CD4-positive, alpha-beta T cell treated with Interleukin-12 subunit alpha and Interleukin-12 subunit beta, for 1 hour (primary cell): ENCODE measurements at places on chromosomes 5 and 9.

GRCh38 chr5:172133359-172134029, 54.5 kb downstream of the STK10 start:
- peak; percentile 38 for DNase-seq

DNA sequence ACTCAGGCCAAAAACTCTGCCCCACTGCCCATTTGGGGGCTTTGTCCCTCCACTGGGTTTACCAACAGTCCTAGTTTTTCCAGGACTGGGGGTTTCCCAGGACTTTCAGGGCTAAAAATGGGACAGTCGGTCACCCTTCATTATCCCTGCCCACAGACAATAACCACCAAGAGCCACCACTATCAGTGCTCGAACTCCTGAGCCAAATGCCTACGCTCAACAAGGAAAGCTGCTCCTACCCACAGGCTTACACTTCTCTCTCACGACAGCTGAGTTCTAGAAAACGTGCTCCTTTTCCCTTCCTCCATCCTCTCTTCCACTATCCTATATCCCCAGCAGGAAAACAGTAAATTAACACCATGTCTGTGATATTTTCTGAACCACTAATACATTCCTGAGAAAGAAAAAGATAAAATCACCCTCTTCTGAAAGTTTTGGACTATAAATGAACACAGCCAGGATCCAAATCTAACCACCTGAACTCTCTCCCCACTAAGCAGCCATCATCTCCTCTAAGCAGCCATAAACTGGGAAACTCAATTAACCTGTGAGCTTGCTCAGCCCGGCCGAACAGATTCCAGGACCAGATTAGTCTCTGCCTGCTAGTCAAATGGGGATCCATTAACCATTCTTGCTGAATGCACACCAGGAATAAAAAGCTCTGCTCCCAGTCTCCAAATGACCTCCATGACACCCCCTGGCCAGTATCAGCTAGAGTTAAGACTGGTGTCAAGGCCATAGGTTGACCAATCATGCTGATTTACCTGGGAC, 41.8 kb downstream of the KLHL3 start:
- no peak for DNase-seq

GRCh38 chr5:174177531-174177930, 132.0 kb downstream of the NSG2 start:
- DNase-seq: no peak

DNA sequence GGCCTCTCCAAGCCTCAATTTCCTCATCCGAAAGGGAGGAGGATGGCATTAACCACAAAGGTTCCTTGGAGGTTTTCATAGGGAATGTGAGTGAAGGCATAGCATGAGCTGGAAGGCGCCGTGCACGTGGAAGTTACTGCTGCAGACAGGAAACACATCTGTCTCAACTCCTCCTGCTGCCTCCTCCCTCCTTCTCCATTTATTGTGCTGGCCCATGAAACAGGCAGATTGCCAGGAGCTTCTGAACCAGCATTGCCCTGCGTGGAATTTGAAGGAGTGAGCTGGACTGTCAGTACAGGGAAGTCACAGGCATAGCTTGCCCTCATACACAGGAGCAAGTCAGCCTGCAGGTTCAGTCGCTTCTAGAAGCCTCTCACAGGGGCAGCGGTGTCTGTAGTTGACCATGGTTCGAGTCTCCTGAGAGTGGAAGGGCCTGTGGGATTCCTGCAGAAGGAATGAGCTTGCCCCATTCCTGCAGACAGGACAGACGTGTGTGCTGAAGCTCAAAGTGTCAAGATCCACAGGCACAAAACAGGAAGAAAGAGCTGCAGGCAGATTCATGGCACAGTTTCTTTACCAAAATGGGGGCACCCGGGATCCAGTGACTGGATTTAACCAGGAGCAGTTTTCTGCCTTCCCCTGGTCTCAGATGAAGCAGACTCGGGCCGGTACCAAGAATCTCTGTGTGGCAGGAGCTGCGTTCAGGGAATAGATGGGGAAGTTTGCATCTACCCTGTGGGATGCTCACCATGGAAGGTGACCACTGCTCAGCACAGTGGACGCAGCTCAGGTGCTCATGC, 48.7 kb upstream of the CTSL start:
- DNase-seq: no peak

GRCh38 chr5:144203750-144204596, 33.3 kb downstream of the KCTD16 start:
- peak; percentile 58 for DNase-seq

DNA sequence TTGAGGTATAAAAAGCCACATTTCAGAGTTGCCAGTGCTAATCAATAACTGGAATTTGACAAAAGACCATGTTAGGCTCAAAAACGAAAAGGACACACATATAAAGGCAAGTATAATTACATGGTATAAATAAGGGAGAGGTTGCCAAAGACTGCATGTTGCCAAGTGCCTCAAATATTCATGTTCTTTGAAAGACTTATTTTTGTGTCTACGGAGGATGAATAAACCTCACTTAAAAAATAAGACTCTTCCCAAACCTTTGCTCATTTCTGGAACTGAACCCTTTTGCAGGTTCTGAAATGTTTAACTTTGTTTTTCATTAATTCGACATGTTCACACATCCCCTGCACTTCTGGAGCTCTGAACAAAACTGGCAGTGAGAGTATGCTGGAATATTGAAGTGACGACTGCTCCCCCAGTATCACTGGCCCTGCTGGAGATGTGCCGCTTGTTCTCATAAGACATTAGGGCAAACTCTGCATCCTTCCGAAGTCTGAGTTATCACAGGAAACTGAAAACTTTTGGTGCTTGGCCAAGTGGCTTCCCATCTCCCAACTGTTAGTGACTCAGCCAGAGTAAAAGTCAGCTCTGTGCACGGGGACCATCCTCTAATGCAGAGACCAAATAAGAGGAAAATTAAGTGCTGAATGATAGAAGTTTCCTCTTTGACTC, 336.8 kb downstream of the GLIS3 start:
- no peak for DNase-seq

GRCh38 chr9:27359763-27360162, 62.8 kb upstream of the EQTN start:
- no peak for DNase-seq

DNA sequence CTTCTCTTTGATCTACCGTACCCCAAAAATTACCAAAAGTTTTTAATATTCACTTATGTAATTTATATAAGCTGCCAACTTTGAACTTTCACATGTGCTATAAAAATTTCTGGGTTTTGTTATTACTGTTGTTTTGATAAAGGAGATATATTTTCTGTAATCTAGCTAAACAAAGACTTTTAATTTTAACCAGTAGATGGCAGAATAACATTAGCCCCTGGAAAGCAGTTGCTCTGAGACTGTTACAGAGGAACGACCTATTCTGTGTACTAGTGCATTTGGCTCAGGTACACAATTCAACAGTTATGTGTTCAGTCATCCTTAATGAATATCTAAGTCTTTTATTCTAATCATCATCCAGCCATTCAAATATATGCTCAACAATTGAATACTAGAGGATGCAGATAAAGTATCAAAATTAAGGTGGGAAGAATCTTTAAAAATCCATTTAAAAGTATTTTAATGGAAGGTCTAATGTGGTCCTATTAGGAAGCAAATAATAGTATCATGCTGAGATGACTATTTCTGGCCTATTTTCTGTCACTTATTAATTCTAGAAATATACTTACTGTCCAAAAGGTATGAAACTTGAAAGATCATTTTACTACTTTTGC, 8.6 kb downstream of the KLHL9 start:
- DNase-seq: peak; percentile 69

- DNase-seq: no peak
Measured at GRCh38 chr5:120367896-120368634, 96.0 kb upstream of the PRR16 start.

DNA sequence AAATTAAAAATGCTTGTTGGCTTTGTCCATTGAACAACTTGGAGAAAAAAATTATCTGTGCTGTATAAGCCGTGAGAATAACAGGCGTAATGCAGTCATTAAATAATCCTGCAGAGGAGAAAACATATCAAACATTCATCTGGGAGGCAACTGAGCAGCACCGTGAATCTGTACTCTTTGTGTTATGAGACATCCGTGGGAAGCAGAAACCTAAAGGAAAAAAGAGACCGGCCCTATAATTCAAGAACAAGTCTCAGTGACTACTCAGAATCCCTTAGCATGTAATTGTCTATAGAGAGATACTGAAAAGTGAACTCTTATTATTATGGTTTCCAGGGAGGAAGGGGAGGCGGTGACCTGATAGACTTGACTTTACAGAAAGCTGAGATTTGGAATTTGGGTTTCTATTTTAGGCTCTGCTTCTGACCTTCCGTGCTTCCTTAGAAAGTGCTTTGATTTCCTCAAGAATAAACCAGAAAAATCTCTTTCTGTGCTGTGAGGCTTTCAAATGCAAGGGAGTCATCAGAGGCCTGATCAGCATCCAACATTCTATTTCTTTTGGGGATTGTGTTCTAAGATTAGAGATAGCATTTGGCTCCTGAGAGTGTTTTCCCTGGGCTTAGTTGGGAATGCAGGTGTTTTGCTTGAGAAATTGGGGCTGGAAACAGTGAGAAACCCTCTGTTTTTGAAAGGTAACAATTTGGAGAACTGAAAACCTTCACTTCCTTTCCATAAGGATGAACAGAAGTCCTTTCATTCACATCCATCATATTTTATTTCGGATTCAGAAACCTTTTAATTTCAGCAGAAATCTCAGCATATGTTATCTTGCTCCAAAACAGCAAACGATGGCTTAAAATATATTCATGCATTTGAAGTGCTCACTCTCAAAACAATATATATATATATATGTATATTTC, 296.7 kb downstream of the CSNK1G3 start:
- no peak for DNase-seq

- no peak for DNase-seq
Measured at GRCh38 chr5:171914726-171915338, 91.6 kb downstream of the FBXW11 start.

GRCh38 chr9:136328011-136328621, 777 bp downstream of the GPSM1 start:
- no peak for DNase-seq

DNA sequence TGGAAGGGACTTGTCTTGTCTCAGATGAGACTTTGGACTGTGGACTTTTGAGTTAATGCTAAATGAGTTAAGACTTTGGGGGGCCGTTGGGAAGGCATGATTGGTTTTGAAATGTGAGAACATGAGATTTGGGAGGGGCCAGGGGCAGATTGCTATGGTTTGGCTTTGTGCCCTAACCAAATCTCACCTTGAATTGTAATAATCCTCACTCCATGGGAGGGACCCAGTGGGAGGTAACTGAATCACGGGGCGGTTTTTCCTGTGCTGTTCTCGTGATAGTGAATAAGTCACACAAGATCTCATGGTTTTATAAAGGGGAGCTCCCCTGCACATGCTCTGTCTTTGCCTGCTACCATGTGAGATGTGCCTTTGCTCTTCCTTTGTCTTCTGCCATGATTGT, 72.1 kb downstream of the RAI14 start:
- no peak for DNase-seq

DNA sequence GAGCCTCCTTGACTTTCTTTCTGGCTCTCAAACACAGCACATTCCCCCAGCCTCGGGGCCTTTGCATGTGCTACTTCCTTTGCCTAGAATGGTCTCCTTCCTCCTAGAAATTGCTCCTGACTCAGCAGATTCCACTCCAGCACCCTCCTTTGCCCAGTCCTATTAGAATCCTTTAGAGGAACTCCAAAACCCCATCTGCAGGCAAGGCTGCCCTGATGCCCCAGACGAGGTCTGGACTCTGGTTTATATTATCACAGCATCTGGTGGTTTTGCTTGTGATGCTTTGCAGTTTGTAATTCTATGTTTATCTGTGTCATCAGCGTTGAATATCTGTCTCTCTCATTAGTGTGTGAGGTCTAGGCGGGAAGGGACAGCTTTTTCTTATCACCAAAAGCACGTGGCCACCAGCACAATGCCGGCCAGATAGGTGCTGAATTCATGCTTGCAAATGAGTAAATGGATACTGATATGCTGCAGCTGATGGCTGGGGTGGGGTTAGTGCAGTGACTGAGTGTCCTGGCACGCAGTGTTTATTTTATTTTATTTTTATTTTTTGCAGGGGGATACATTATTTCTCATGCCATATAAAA, 30.0 kb upstream of the ANKH start:
- DNase-seq: no peak

DNA sequence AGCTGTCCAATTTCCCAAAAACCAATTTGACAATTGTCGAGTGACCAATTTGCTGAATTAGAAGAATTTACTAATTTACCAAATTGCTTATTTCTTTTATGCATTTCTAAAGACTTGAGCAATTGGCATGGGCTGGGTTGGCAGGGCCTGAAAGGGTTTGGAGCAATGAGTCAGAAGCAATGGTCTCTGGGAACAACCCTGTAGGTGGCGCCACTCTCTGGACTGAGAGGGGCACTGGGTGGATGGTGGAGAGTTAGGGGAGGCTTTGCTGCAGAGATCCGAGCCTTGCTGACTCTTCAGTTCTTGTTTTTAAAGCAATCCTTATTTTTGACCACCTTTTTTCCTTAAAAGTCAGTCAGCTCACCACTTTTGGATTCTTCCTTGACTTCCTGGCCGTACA, 71.5 kb upstream of the RPS23 start:
- peak; percentile 14 for DNase-seq

- no peak for DNase-seq
Measured at GRCh38 chr9:94919376-94920098, 193.0 kb downstream of the AOPEP start.

- no peak for DNase-seq
Measured at GRCh38 chr5:45252978-45253377, 443.2 kb downstream of the HCN1 start.

DNA sequence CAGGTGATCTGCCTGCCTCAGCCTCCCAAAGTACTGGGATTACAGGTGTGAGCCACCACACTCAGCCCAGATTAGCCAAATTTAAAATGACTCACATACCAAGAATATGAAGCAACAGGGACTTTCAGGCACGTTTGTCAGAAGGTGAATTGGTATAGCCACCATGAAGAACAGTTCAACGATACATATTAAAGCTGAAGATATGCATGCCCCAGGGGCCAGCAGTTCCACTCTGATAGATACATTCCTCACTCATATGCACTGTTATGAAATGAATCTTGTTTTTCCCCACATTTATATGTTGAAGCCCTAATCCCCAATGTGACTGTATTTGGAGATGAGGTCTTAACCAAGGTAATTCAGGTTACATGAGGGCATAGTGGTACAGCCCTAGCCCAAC, 22.5 kb downstream of the SLC35D2 start:
- DNase-seq: no peak

DNA sequence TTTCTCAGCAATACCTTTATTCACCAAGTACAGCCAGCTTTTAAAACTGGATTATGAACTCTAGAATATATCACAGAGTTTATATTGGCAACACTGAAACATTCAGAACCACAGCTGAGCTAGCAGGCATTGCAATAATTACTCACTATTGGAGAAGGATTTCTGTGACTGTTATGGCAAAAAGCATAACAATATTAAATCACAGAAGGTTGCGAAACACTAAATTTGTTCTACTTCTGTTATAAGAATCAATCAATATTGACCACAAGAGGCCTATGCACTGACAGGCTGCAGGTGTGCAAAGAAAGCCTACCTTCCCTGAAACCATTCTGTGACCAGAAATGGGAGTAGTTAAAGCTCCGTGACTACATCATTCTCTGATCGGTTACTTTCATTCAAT, 59.2 kb downstream of the AP3B1 start:
- DNase-seq: no peak

- no peak for DNase-seq
Measured at GRCh38 chr5:116423587-116424257, 150.9 kb downstream of the SEMA6A start.
